ENCODE measurements at places on chromosomes 7 and 10. TPM values are rescaled to one million over a fixed set of nuclear protein-coding genes. Genes with fewer than 3 reads are reported as not detected.

CLRN3 gene
- not detected for total RNA-seq

DNA sequence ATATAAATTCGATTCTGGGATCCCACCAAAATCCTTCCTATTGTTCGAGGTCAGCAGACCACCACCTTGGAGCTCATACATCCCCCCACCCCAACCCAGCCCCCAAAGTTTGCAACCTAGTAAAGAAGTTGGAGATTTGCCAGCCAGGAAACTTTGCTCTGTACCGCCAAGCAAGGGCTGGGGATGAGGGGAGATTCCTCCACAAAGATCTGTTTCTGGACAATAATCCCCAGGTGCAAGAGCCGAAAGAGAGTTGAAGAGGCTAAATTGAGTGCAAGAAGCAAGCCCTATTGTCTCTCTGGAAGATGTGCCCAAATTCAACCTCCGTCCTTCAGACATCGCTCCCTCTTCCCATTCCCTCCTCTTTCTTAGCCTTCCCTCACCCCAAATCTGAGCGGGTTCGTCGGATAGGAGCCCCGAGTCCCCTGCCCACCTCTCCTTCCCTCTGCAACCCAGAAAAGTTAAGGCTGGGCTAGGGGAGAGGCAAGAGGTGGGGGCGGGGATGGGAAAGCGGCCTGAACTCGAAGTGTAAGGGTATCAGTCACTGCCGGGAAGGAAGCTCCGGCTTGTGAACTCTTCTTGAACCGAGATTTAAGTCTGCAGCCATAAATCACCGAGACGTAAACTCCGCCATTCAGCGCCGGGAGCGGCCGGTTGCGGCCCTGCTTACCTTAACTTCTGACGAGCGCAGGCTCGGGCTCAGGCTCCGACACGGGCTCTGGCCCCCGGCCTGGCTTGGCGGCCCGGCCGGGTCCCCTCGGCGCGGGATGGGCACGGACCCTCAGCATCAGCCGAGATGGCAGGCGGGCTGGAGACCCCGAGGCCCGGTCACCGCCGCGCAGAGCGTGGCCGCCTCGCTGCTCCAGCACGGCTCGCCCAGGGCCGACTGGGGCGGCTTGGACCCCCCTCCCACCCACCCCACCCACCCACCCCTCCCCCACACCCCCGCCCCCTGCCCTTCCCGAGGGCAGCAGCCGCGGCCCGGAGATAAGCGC lies 10.8 kb upstream of the HOXA2 start:
- no peaks in the 10 kb centered on the region for H3K36me3 ChIP-seq
- no peaks in the 10 kb centered on the region for H3K27me3 ChIP-seq
- H3K4me1 ChIP-seq = no peaks in the 10 kb centered on the region
- H3K4me3 ChIP-seq = no peak overlapping the region

GRCh38 chr10:93718937-93719725 lies 16.7 kb upstream of the FRA10AC1 start:
- H3K27me3 ChIP-seq = no peaks in the 10 kb centered on the region
- no peak for DNase-seq
- no peak overlapping the region for H3K4me3 ChIP-seq
- no peaks in the 10 kb centered on the region for H3K4me1 ChIP-seq

GRCh38 chr10:100509241-100509840 lies 10.3 kb downstream of the SEC31B start:
- peaks cover 21% of the 10 kb centered on the region for H3K36me3 ChIP-seq
- no peaks in the 10 kb centered on the region for H3K27me3 ChIP-seq
- peak overlapping the region; percentile 0 for H3K4me3 ChIP-seq
- DNase-seq = peak; percentile 28
- H3K27ac ChIP-seq = no peak overlapping the region

DNA sequence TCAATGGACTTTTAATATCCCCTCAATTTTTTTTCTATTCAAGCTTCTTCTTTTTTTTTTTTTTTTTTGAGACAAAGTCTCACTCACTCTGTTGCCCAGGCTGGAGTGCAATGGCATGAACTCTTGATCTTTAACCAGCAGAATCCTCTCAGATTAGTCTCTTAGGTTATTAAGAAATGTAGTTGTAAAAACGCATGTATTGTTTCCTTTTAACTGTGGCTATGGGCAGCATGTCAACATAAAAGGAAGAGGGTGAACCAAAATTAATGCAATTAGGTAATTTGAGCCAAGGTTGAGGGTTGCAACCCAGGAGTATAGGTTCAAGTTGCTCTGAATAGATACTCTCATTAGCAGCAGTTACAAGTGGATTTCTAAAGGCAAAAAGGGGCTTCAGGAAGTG lies 4.3 kb upstream of the GSTO1 start:
- H3K27ac ChIP-seq = no peak overlapping the region
- no peaks in the 10 kb centered on the region for H3K36me3 ChIP-seq
- H3K27me3 ChIP-seq = no peaks in the 10 kb centered on the region
- H3K4me1 ChIP-seq = peaks cover 5% of the 10 kb centered on the region
- no peak for DNase-seq
- no peak overlapping the region for H3K4me3 ChIP-seq

Data from CD8-positive, alpha-beta memory T cell (primary cell).